BJ (cell line): ENCODE measurements at places on chromosomes 5 and 9.

DNA sequence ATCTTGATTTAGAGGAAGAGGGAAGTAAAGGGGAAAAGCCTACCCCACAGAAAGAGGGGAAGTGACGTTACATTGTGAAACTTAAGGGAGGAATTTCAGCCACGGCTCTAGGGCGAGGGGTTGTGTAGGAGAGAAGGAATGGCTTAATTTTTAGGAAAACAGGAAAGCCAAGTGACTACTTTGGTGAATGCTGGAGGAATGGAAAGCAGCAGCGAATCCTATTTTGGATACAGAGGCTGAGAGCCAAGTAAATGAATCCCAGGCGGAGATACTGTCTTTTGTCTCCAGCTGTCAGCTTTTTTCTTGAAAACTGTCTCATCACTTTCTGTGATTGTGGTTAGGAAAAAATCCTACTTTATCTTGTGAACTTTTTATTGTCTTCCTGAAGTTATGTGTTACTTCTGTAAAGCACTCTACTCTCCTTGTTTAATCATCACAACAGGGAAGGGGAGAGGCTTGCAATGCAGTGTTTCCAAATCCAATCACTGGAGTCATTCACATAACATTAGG, 188.4 kb downstream of the TSSK1B start:
- DNase-seq = peak; percentile 11

DNA sequence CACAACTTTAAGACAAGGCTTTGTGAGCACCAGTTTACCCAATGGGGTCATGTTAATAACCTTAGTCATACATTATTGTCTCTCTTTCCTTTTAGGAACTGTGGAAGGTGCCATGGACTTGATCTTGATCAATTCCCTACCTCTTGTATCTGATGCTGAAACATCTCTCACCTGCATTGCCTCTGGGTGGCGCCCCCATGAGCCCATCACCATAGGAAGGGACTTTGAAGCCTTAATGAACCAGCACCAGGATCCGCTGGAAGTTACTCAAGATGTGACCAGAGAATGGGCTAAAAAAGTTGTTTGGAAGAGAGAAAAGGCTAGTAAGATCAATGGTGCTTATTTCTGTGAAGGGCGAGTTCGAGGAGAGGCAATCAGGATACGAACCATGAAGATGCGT, 48.7 kb downstream of the TEK start:
- no peak for DNase-seq

- no peak for DNase-seq
Measured at GRCh38 chr5:138743484-138743883, 9.7 kb upstream of the CTNNA1 start.

DNA sequence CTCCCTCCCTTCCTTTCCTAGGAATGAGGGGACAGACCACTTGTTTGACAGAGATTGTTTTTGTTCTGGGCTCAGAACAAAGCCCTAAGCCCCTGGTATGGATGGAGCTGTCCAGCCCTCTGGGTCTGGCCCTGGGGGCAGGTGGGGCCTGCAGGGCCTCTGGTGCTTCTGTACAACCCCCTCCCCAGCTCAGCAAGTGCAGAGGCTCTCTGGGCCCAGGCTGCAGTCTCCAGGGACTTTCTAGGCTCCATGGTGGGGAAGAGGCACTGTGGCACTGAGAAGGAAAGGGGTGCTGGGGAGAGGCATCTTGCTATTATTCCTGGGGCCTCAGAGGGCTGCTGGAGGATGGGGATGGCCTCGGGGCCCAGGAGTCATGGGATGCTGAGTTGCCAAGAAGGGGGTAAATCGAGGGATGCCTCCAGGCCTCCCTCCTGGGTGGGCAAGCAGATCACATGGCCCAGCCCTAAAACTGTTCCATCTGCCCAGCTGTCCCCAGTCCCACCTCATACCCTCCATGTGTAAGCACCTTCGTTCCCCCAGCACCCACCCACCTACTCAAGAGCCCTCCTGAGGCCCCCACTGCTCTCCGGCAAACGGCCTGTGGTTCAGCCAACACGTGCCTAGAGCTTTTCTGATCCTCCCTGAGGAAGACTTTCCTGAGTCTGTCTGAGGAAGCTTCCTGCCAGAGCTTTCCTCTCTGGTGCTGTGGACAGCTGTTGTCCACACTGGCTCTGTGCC, 225.7 kb downstream of the CACNA1B start:
- DNase-seq = no peak

GRCh38 chr5:66281294-66281693, 137.2 kb downstream of the SREK1 start:
- DNase-seq = no peak

GRCh38 chr5:113488645-113489184, 462 bp upstream of the MCC start:
- DNase-seq = no peak
